Mammary epithelial cell (primary cell): ENCODE measurements at places on chromosomes 7 and 10.

GRCh38 chr7:96658022-96658412 is 51.6 kb downstream of the SEM1 start:
- DNase-seq: no peak

DNA sequence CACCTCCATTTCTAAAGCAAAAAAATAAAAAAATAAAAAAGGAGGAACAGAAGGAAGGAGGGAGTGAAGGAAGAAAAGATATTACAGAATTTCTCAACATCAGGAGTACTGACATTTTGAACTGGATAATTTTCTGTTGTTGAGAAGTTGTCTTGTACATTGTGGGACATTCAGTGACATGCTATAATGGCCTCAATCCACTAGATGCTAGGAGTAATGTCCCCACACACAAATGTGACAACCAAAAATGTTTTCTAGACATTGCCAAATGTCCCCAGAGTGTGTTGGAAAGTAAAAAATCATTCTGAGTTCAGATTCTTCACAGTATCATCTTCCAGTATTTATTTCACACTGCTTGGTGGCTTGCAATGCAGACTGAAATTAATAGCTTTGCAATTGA is 6.5 kb downstream of the ZNF438 start:
- DNase-seq: no peak

DNA sequence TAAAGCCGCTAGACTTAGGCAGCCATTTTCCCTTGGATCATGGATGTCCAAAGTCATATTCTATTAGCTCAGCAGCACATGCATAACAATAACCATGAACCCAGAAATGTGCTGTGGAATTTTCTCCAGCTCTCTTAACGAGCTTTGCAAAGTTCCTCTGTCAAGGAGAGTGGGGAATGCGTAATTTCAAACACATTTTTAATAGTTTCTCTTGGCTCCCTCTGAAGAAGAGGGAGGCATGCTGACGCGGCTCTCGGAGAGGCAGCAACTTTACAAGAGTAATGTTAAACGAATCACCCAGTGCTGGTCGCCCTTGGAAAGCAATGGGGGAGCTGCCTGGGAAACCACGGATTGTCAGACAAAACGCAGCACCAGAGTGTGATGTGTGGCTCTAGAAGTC is 114.8 kb downstream of the RAB18 start:
- DNase-seq: no peak

DNA sequence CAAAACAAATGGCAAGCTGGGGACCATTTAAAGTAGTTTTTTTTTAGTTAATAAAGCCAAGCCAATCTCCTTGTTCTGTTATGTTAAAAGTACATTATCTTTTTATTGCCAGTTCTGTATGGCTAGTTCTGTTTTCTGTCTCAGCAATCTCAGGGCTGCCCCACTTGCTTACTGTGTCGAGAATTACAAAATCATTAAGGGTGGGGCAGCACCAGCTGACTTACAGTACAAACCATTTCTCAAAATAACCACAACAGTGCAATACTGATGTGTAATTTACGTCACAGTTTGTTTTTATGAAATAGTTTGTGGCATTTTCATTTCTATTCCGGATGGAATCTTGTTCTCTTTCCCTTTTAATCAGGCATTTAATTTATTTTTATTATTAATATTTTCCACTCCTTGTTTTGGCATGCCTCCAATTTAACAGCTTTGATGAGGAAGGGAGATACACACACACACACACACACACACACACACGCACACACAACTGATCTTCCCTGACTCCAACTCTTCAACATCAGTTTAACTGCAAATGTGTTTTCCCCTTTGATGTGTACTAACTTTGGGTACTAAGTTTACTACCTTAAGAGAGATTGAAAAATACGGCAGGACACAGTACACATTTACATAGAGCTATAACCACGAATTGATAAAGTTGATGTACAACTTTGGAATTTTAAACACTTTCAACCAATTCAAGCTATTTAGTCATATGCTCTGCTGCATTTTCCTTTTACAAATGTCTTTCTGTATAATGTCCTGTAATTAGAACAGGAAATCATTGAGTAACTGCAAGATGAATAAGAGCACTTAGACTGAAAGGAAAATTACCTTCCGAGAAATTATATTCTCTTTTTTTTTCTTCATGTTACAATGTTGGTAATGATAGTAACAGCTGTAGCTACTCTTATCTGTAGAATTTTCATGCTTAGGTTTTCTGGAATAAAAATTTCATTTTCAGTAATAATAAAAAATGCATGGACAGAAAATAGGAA is 91.5 kb downstream of the ARID5B start:
- DNase-seq: peak; percentile 90

DNA sequence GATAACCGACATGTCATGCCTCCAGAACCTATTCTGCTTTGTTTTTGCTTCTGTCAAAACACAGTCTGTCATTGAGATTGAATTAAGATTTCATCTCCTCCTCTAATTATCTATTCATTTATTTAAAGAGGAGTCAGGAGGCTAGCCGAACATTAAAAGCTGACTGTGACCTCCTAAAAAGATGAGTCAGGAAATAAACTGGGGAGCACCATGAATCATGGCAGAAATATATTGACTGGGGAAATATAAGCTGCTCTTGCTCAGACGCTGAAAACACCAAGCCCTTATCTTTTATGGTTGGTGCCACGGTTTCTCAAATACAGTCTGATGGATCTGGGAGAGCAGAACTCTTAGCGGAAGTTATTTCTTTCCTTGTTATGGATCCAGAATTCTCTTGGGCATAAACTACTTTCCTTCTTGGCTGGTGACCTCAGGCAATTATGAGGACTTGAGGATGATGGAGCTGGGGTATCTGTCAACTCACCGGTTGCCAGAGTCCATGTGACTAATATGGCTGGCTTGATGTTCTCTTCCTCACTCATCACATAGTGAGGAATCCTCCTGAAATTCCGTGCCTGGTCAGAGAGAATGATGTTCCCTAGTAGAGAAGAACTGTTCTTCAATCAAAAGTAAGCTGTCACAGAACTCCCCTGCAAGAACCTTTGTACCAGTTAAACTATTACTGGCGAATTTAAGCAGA is 307.6 kb upstream of the PHYHIPL start:
- no peak for DNase-seq

GRCh38 chr10:69445041-69445440 is 6.2 kb upstream of the TSPAN15 start:
- no peak for DNase-seq

GRCh38 chr7:135924302-135924701 is 52.9 kb downstream of the MTPN start:
- DNase-seq: no peak

DNA sequence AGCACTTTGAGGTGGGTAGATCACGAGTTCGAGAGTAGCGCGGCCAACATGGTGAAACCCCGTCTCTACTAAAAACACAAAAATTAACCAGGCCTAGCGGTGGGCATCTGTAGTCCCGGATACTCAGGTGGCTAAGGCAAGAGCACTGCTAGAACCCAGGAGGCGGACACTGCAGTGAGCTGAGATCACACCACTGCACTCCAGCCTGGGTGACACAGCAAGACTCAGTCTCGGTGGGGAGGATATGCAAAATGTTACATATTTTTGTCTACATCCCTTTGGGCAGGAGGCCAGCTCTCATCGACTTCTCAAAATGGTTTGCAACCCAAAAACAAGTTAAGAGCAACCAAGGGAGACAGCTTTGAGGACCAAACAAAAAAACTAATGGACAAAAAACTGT is 8.2 kb downstream of the ATE1 start:
- DNase-seq: no peak

DNA sequence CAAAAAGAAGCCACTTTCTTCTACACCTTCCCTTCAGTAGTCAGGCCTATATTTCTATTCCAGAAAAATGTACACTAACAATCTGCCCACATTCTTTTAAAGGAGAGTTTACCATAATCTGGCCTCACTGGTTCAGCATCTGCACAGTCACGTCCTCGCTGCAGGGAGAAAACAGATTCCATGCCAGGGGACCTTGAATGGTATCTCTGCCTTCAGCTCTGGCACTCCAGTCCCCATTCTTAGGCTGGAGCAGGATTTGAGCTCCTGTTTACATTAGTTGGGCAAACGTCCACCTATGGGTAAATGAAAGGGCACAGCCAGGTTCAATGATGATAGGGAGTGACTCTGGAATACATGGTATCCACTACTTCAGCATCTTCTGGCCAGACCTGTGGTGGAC is 371.0 kb upstream of the MTPN start:
- DNase-seq: no peak

GRCh38 chr10:91347529-91347928 is 62.6 kb upstream of the HECTD2 start:
- peak; percentile 78 for DNase-seq

DNA sequence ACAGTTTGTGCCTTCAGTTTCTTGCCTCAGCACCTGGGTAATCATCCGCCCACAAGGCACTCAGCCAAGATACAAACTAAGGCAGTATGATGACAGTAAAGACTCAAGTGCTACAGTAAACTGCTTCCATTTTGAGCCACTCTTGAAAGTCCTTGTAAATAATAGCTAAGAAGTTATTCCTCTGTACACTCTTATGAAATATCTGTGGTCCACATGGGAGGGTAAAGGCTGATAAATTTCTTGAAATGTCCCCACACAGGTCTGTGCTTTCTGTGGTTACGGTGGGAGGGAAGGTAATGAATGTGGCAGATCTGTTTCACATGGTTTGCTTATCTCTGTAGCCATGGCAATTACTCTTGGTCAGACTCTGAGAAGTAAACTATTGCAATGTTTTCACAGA is 551.0 kb upstream of the ZWINT start:
- DNase-seq: no peak

DNA sequence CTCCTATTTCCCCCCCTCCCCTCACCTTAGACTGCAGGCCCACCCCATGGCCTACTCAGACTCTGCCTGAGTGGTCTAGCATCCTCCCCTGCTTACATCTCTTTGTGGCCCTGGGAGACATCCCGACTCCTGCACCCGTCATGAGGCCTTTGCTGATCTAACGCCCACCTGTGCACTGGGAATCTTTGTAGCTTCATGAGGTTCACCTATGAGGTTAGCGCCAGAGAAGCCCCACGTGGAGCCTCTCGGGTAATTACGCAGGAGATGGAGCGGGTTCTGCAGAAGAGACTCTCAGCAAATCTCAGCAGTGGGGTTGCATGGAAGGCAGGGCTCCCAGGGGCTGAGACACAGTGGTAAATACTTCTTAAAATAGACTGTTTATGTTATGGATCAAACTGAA is 43.5 kb upstream of the HSPA12A start:
- DNase-seq: no peak

DNA sequence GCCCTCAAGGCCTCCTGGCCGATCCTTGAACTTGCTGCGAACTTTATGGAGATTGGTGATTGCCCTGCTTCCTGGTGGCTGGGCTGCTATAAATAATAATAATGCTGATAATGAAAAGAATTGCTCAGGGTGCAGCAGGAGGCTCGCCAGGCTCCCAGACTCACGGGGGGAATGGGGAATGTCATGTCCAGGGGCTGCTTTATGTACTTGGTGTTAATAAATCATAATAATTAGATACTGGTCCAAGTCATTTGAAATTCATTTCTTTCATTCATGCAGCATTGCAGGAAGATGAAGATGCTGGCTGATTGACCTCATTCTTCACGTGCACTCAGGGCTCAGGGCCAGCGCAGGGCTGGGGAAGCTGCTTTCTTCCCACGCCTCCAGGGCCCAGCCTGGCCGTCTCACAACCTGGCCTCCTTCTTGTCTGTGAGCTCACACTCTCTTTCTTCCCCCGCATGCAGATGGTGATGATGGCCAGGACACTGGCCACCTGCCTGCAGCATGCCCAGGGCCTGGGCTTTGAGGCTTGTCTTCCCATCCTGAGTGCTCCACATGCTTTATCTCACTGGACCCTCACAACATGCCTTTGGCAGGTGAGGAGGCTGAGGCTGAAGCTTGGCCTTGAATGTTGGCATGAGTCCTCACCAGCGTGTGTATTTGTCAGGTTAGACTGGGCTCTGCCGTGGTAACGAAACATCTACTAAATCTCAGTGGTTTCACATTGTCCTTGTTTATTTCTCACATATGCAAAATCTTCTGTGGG is 138.4 kb upstream of the TNS3 start:
- no peak for DNase-seq

- peak; percentile 90 for DNase-seq
Observed at GRCh38 chr7:116511552-116512519, 12.3 kb downstream of the CAV2 start.

GRCh38 chr7:91127325-91127724 is 136.9 kb upstream of the FZD1 start:
- no peak for DNase-seq

DNA sequence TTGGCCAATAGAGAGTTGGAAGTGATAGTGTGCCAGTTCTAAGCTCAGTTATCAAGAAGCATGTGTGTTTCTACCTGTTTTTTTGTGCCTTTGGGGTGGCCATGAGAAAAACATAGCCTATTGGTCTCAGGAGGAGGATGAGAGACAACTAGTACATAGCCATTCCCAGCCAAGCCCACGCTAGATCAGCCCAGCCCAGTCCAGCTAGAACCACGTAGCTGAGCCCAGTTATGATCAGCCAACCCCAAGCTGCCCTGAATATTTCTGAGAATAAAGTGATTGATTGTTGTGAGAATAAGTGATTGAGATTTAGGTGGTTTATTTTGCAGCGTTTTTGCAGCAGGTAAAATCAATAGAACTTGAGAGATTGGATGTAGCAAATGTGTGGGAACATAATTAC is 15.9 kb downstream of the SORCS3 start:
- no peak for DNase-seq

DNA sequence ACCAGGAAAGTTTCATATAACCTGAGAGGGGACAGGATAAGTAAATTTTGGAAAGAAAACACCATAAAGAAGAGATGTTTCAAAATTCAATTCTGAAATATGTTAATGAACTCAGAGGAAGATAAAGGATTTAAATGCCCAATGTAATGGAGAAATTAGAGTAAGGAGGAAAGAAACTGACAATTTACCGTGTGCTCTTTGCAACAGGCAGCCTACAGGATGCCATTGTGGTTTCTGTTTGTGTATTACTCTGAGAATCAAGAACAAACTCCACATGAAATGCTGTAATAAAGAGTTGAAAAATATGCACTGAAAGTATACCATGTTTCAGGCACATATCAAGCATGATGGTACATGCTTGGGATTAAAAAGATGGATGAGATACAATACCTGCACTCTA is 44.8 kb upstream of the GLCCI1 start:
- no peak for DNase-seq
